Muscle of back (tissue), 13 donors: ENCODE measurements at places on chromosomes 6 and 20.

- peak; percentile 16 for DNase-seq
Observed at GRCh38 chr6:83511266-83511665, 1.1 kb upstream of the PRSS35 start.

DNA sequence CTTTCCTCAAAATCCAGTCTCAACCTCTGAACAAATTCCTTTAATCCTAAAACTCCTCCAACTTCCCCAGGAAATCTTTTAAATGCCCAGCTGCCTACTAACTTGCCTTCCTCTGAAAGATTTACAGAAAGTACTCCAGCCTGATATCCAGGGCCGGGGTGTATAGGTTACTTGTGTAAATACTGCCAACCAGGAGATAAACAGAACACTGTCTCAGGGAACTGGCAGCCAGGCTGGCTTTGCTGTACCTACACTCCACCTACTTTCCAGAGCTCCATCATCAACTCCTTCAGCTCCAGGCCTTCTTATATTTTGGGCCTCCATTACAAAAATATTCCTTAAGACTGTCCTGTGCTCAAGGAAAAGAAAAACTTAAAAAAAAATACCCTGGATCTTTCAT, 85.9 kb downstream of the CEP162 start:
- DNase-seq, result no peak

DNA sequence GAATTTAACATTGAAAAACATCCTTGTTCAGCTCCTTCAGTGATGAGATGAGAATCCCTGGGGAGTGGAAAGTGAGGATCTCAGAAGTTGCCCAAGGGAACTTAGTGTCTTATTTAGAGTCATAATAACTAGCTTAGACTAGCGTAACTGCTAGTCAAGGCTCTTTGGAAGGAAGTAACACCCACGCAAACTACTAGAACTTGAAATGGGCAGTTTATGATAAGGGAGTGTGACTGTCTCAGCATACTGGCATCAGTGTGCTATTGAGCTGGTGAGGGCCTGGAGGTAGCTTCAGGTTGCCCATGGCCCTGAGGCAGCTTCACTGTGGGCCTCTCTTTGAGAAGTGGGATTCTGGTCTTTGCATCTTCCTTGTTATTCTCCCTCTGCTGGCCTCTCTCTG, 40.1 kb downstream of the SLX4IP start:
- DNase-seq, result no peak

- DNase-seq, result no peak
Observed at GRCh38 chr6:118220429-118221128, 313.5 kb downstream of the SLC35F1 start.

DNA sequence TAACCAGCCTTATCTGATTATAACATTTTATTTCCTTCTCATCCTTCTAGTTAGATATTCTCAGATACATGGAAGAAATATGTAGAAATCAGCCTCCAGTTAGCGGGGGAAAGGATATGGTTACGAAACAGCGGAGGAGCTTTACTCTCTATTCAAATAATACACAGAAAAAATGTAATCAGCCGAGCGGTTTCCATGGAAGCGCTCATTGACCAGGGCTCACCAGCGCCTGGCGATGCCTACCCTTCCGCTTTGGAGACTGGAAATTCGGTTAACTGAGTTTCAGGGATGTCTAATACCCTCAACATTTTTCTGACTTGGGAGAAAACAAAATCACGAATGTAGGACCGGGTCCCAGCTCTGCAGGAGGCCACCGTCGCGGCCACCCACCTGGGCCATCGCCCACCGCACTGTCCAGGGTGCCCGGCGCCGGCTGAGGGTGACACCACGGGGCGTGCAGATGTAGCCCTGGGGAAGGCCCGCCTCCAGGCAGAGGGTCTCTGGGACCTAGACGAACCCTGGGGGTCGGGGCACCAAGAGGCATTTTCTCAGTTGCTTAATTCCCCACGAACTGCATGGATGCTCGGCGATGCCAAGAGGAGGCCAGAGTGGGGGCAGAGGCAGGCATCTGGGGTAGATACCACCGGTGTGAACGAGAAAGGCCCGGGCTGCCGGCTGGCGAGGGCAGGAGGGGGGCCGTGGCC, 1.7 kb downstream of the PRR18 start:
- no peak for DNase-seq
